ENCODE measurements at places on chromosomes 3 and 15. TPM values are rescaled to one million over a fixed set of nuclear protein-coding genes. Genes with fewer than 3 reads are reported as not detected.
A peak's percentile ranks its signal among the peaks of the same experiment; 100 is the strongest.

- DNase-seq: no peak
These were observed 108.0 kb downstream of the SNRPN start for GRCh38 chr15:25062551-25063430.

- DNase-seq: no peak
These were observed 665.4 kb downstream of the NLGN1 start for GRCh38 chr3:174062923-174063322.

DNA sequence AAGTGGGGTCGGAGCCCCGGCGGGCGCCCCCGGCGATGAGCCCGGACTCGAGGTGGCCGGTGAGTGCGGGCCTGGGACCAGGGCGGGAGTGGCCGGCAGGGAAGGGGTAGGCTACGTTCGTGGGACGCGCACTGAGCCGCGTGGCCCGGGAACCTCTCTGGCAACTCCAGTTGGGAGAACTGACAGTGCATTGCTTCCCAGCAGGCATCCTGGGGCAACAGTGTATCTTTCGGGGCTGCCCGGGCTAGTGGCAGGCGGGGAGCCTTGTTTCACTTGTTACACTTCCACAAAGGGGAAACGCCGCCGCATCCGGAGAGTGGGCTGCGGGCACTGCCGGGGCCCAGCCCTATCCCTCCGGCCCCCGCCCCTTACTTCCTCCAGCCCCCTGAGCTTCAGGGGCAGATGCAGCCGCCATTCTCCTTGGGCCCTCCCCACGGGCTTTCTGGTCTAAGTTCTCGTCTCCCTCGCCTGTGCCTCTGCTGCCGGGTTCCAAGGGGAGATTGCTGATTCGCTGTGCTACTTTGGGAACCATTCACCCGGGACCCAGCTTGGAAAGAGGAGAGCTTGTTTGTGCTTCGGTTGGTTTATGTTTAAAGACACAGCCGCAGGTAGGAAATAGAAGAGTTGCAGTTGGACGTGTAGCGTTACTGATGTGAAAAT, 675 bp downstream of the BRPF1 start:
- DNase-seq: peak; percentile 64

DNA sequence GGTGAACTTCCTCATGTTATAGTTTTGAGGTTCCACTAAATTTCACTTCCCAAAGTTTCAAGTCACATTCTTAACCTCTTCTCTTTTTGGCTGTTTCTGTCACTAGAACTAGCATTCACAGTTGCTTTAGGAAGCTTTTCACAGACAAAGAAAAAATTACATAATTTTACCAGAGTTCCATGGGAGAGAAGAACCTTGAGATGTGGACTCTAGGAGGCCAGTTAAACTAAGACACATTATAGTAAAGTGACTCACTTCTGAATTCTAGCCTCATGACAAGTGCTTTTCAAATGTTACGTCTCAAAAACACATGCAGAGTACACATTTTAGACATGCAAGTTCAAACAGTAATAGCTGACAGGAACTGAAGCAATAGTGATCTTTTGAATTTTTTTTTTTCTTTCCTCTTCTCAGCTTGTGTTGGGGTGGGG, 39.9 kb upstream of the LRTM1 start:
- no peak for DNase-seq

DNA sequence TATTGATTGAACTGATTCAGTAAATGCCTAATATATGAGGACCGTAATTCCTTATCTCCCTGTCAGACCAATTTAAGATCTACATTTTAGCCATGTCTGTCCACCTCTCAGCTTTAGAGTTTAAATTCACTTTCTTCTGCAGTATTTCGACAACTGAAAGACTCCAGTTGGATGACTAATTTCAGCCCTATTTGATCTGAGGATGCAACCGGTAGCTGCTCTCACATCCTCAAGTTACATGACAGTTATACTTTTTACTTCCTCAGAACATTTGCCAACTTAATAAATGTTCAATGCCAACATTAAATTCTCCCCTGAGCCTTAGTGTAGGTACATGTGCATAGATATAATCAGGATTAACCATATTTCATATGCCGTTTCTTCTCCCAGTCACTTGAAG, 2.5 kb upstream of the HHLA2 start:
- no peak for DNase-seq

GRCh38 chr15:50113992-50114780, 4.8 kb downstream of the ATP8B4 start:
- DNase-seq: no peak

DNA sequence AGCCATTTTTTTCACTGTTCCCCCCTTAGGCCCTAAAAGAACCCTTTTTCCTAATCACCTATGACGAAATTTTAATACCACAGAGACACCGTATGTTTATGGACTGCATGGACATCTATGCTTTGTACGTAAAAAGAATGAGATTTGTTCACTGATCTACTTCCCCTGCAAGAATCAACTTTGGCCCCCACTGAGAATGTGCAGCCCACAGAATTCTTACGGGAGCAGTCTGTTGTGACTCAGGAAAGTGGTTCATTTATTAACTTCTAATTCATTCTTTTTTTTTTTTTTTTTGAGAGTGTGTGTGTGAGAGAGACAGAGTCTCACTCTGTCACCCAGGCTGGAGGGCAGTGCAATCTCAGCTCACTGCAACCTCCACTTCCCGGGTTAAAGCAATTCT, 17.6 kb downstream of the EIF4E3 start:
- DNase-seq: no peak

- DNase-seq: no peak
These were observed 40.9 kb upstream of the HERC1 start for GRCh38 chr15:63874616-63875015.

- peak; percentile 19 for DNase-seq
These were observed 30.5 kb downstream of the OXSM start for GRCh38 chr3:25820366-25820765.

DNA sequence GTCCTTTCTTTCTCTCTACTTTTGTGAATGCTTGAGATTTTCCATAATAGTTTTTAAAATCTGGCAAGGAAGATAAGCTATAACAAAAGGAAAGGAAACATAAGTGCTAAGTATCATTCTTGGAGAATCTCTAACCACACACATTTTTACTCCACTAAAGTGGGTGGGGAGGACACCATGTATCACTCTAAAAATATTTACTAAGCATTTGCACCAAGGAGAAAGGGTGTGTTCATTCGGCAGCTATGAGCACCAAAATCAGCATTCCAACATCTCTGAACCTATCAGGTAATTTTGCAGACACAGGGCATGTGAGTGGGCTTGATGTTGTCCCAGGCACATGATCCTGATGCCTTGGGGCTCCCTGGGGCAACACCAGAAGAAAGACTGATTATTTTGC, 5.5 kb downstream of the B4GALT4 start:
- no peak for DNase-seq

DNA sequence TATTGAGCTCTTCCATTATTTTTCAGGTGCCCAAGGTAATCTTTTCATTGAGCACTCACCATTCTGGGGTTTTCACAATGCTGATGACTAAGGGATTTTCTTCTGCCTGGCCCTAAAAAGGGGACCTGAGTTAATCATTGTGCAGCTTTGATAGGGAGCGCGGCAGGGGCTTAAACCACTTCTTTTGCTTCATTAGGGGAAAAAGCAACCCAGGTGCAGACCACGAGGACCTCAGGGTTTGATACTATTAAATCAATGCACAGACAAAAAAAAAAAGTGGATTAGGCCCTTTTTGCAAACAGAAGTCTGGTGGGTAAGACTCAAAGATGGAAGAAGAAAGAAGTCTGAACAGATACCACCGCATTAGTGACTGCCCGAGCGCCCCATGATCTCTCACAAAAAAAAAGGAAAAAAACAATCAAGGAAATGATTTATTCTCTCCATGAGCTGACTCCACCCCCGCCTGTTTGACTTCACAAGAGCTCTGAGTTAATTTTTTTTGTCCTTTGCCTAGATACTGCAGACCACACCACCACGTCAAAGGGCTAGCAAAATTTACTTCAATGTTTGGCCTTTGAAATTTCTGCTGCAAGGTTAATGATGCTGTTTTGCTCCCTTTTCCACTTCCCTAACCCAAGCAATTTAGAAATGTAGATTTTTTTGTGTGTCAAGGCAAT, 78.0 kb upstream of the FEZF2 start:
- DNase-seq: no peak

- DNase-seq: no peak
These were observed 25.9 kb downstream of the SERP1 start for GRCh38 chr3:150520408-150520807.

GRCh38 chr15:52709187-52709981, 30.2 kb upstream of the ATOSA start:
- DNase-seq: peak; percentile 7

DNA sequence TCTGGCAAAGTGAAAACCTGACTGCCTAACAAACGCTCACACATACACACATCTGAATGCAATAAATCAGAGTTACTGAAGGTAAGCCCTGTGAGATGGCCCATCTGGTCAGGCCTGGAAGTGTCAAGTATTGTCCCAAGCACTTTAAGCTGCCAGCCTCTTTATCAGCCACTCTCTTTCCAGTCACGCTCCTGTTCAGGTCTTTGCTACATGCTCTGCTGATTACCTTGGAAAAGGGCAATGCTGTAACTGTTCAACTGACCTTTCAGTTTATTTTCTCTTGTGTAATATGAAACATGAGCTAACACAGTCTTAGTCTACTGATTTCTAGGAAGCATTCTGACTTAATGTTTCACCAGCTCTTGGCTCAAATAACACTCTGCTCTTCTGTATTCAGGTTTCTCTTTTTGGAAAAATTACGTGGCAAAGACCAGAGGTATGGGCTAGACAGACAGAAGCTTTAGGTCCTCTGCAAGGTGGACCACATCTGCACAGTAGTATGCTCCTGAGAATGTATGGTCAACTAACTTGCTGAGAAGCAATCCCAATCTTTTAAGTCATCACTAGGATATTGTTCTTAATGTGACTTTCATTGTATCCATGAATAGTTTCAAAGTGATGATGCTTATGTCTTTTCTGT, 44.5 kb downstream of the GBE1 start:
- peak; percentile 47 for DNase-seq

DNA sequence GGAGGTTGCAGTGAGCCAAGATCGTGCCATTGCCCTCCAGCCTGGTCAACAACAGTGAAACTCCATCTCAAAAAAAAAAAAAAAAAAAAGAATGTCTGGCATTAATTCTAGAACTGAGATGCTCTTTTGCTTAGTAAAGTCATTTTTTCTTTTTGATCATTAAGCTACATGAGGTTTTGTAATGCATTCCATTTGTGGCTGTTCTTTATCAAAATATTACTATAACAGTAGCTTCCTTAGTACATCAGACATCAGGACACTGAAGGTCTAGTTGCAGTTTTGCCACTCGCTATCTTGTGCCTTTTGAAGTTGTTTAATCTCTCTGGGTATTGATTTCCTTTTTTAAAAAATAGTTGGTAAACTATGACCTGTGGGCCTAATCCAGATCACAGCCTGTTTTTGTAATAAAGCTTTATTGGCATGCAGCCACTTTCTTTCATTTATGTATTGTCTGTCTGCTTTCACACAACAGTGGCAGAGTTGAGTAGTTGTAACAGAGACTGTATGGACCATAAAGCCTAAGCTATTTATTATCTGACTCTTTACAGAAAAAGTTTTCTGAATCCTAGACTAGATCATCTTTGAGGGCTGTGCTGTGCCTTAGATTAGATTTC, 76.6 kb downstream of the SLC25A26 start:
- DNase-seq: no peak

DNA sequence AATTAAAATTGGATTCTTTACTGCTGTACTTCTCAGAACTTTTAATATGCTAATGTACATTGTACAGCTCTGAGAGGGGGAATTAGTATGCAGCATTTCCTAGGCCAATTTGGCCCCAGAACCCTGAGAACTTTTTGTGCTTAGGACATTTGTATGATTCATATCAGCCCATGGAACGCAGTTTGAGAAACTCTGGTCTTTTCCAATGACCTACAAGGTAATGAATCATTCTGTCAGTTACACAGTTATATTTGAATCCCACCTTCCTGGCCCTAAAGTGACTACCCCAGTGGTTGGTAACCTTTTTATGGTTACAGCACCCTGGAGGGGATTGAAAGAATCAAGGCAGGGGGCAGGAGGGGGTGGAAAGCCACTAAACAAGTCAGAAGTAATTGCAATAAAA, 25.6 kb upstream of the KBTBD12 start:
- DNase-seq: no peak

- no peak for DNase-seq
These were observed 366.7 kb upstream of the ZNF717 start for GRCh38 chr3:76152028-76152427.

DNA sequence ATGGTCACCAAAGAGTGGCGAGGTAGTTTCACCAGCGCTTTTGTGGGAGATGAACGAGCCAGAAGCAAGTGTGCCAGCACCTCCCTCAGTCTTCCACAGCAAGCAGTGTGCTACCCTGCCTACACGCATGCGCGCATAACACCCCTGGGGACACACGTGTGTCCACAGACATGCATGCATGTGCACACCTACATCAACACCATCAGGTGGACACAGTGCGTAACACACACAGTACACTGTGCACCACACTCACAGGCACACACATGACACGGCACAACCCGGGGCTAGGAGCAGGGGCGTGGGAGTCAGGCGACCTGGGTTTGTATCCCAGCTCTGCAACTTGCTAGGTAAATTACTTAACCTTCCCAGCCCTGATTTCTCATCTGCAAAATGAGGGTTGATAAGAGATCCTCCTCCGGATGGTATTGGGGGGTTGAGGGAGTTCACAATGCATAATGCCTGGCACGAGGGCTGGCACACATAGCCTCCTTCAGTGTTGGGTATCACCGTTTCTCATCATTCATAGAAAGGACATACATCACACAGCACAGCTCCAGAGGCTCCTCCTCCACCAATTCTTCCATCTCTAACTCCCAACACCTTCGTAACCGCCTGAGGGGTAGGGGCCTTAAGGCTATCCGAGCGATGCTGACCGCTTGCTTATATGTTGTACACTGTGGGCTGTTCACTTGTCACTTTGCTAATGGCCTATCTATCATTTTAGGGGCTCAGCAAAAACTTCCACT, 174.9 kb downstream of the SMAD6 start:
- DNase-seq: no peak

BCL2A1 gene
- total RNA-seq: not detected

CLDN1 gene
- 0.34 TPM for total RNA-seq

KBTBD13 gene
- 0.11 TPM for total RNA-seq

MAPKBP1 gene
- 9.6 TPM for total RNA-seq

ADCY5 gene
- not detected for total RNA-seq

Measured in K562 (cell line).